Left lung (tissue), 14 donors: ENCODE measurements at places on chromosomes 1 and 21. TPM values are rescaled to one million over a fixed set of nuclear protein-coding genes. Genes with fewer than 3 reads are reported as not detected.
A peak's percentile ranks its signal among the peaks of the same experiment; 100 is the strongest.

- no peaks in the 10 kb centered on the region for H3K36me3 ChIP-seq
- H3K27me3 ChIP-seq, result no peaks in the 10 kb centered on the region
- no peak overlapping the region for H3K4me3 ChIP-seq
- H3K27ac ChIP-seq, result no peak overlapping the region
- peaks cover 9% of the 10 kb centered on the region for H3K4me1 ChIP-seq
- DNase-seq, result no peak
Measured at GRCh38 chr1:53131590-53131938, 10.9 kb downstream of the SLC1A7 start.

GRCh38 chr1:68293122-68293521 is 60.8 kb upstream of the WLS start:
- no peaks in the 10 kb centered on the region for H3K36me3 ChIP-seq
- H3K27ac ChIP-seq, result no peak overlapping the region
- H3K4me1 ChIP-seq, result peaks cover 15% of the 10 kb centered on the region

GRCh38 chr1:41573785-41574713 is 89.6 kb upstream of the EDN2 start:
- no peak overlapping the region for H3K27ac ChIP-seq
- peaks cover 12% of the 10 kb centered on the region for H3K4me1 ChIP-seq
- H3K36me3 ChIP-seq, result peaks cover 29% of the 10 kb centered on the region
- peak; percentile 77 for DNase-seq
- no peak overlapping the region for H3K4me3 ChIP-seq

DNA sequence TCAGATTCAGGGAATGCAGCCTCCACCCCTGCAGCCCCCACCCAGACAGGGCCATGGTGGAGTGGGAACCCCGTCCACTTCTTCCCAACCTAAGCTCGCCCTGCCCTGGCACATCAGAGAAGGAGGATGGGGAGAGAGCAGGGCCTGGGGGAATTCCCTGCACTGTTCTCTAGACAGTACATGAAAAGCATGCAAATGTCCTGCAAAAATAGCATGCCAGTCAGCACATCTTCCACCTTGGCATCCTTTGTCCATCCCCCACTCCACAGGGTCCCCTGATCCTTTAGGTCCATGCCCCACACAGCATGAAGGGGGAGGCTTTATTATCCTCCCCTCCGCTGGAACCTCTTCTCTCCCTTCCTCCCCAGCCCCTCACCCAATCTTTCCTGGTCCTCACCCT is 35.0 kb upstream of the RD3 start:
- no peak overlapping the region for H3K4me3 ChIP-seq
- H3K27ac ChIP-seq, result no peak overlapping the region
- H3K36me3 ChIP-seq, result no peaks in the 10 kb centered on the region
- H3K27me3 ChIP-seq, result no peaks in the 10 kb centered on the region
- no peak for DNase-seq

Gene VASH2
- 2.4 TPM for total RNA-seq

Gene ETV3L
- total RNA-seq, result not detected
